ENCODE measurements at places on chromosomes 2 and 18.

DNA sequence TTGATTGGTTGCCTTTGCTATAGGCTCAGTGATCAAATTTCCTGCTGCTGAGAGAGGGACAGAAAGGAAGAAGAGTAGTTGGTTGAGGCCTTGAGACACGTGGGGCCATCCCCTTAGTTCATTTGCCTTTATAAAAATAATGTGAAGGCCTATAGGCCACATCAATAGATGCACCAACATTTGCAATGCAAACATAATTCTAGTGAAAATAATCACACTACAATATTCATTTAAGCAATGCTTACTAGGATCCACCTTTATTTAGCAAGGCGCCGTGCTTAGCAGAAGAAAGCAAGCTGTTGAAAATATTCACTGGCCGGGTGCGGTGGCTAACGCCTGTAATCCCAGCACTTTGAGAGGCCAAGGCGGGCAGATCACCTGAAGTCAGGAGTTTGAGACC is 105.3 kb upstream of the CXCR4 start:
- no peak for DNase-seq

- DNase-seq = no peak
These were observed 36.9 kb downstream of the CRACDL start for GRCh38 chr2:98899041-98899702.

DNA sequence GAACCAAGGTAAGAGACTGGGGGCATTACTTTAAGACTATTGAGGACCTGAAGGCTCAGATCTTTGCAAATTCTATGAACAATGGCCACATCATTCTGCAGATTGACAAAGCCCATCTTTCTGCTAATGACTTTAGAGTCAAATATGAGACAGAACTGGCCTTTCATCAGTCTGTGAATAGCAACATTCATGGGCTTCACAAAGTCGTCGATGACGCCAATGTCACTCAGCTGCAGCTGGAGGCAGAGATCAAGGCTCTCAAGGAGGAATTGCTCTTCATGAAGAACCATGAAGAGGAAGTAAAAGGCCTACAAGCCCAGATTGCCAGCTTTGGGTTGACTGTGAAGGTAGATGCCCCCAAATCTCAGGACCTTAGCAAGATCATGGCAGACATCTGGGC is 43.8 kb upstream of the SLC4A10 start:
- DNase-seq = no peak

GRCh38 chr2:170467568-170468422 is 247.3 kb upstream of the SP5 start:
- DNase-seq = no peak

GRCh38 chr2:32212295-32212694 is 46.6 kb downstream of the SLC30A6 start:
- no peak for DNase-seq

DNA sequence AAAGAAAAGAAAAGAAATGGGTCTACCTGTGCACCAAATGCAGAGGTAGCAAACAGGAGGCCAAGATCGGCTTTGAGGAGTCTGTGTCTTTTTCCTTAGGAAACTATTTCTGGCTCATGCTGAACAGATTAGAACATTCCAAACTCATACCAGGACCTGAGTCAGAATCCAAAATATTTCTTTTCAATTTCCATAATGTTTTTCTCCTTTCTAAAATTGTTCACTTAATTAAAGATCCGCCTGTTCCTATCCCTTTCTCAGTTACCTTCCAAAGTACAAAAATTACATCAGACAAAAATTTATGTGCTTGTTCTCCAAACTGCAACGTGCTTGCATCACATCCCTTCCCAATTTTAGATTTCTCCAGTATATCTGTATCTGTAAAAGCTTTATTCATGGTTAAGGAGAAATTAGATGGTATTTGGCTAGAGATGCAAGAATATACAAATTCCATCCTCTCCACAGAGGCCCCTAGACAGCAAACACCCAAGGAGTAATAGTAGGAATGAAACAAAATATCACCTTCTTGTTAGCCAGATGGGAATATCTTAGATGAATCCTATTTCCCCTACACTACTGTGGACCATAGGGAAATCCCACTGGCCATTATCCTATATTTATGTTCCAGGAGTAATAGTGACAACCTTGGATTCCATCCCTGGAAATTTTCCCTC is 130.6 kb downstream of the LNPK start:
- no peak for DNase-seq

DNA sequence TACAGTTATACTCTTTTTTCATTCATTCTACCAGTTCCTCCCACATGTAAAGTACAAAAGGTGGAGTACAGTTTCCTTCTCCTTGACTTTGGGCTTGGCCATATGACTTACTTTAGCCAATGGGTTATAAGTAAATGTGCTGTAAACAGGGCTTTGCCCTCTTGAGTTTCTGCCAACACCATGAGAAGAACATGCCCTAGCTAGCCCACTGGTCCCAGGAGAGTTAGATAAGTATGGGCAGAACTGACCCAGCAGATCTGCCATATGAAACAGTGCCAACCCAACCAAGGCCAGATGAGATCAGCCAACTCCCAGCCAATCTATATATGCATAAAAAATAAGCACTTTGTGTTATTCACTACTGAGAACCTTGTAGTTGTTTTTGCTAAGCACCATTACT is 25.5 kb downstream of the ZC3H8 start:
- no peak for DNase-seq

- DNase-seq = no peak
These were observed 282.9 kb upstream of the SLC8A1 start for GRCh38 chr2:40734797-40735196.

GRCh38 chr2:65834062-65834461 is 401.7 kb upstream of the SPRED2 start:
- DNase-seq = no peak

- DNase-seq = no peak
These were observed 177.2 kb downstream of the GALNT13 start for GRCh38 chr2:154048905-154049304.

DNA sequence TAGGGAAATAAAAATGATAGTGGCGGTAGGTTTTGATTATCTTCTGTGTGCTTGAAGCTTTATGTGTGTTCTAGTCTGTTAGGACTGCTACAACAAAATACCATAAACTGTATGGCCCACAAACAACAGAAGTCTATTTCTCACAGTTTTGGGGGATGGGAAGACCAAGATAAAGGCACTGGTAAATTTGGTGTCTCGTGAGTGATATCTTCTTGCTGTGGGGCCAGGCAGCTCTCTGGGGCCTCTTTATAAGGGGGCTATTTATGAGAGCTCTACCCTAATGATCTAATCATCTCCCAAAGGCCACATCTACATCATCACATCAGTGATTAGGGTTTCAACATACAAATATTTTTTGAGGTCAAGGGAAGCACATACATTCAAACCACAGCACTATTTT is 86.8 kb upstream of the SPHKAP start:
- no peak for DNase-seq

DNA sequence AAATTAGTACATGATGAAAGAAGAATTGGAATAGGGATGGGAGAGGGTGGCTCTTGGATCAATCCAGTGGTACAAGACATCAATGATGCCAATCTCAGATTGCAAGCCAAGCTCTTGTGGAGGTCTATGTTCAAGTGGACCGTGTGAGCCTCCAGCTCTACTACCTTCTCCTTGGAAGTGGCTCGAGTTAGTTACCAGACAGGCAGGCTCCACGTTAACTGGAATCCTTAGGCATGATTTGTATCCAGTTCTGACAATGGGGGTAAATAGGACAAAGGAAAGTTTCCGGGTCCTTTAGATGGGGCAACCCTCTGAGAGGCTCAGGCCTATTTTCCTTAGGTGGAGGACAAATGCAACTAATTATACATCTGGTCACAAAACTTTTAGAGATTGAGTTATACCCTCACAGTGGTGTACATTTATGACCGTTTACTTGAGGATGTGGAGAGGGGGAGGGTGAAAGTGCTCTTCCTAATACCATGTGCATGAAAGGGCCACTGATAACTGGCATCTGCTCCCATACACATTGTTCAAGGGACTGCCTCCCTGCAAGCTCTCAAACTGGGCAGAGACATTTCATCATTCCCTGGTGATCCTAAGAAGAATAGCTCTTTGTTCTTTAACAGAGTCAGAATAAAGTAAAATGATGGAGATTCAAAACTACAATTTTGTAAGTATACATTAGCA is 180.2 kb downstream of the SOCS6 start:
- no peak for DNase-seq

GRCh38 chr2:146873646-146874259 is 971.1 kb upstream of the ACVR2A start:
- DNase-seq = no peak

DNA sequence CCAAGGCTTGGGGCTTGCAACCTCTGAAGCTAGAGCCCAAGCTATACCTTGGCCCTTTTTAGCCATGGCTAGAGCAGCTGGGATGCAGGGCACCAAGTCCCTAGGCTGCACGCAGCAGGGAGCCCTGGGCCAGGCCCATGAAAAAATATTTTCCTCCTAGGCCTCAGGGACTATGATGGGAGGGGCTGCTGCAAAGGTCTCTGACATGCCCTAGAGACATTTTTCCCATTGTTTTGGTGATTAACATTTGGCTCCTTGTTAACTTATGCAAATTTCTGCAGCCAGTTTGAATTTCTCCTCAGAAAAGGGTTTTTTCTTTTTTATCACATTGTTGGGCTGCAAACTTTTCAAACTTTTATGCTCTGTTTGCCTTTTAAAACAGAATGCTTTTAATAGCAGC is 56.9 kb upstream of the LHCGR start:
- DNase-seq = no peak

DNA sequence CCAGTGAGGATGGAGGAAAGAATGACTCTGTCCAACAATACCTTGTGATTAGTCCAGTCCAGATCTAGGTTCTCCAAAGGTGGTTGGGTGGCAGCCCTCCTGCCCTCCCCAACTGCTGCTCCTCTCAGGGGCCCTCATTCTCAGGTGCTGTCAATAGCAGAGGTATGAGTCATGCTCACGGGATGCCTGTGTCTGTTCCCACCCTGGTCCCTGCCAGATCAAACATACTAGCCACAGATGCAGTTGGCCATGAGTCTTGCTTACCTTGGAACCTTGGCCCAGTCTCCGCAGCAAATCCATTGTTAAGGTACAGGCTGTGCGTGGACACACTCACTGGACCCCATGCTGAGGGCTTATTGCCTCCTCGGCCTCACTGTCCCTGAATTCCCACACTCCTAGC is 24.9 kb upstream of the RPIA start:
- DNase-seq = no peak

- DNase-seq = no peak
These were observed 66.1 kb downstream of the RBBP8 start for GRCh38 chr18:22999212-22999611.

GRCh38 chr2:179263015-179263414 is 1.6 kb downstream of the SESTD1 start:
- peak; percentile 56 for DNase-seq

DNA sequence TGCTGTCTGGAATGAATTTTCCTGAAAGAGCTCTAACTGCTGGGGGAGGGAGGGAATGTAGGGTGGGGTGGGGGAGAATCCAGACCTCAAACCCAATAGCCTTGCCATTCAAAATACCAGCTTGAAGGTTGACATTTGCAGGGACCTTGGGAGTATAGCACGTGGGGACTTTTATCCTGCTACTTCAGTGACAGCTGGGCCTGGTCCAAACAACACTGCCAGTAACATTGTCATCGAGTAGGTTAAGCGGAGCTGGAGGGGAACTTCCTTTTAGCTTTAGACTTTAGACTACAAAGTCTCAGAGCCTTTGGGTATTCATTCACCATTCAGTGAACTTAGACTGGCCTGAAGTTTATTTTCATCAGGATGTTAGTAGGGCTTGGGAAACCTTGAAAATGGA is 248.7 kb downstream of the MEIS1 start:
- DNase-seq = no peak

DNA sequence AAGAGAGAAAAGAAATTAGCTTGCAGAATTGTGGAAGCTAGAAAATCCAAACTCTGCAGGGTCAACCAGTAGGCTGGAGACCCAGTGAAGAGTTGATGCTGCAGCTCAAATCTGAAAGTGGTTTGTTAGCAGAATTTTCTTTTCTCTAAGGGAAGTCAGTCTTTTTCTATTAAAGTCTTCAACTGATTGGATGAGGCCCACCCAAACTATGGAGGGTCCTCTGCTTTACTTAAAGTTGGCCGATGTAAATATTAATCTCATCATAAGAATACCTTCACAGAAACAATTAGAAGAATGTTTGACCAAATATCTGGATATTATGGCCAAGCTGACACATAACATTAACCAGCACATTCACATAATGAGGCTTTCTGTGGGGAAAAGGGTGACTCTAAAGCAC is 73.7 kb downstream of the FTCDNL1 start:
- DNase-seq = no peak

GRCh38 chr2:158115202-158115767 is 13.6 kb downstream of the UPP2 start:
- DNase-seq = no peak

DNA sequence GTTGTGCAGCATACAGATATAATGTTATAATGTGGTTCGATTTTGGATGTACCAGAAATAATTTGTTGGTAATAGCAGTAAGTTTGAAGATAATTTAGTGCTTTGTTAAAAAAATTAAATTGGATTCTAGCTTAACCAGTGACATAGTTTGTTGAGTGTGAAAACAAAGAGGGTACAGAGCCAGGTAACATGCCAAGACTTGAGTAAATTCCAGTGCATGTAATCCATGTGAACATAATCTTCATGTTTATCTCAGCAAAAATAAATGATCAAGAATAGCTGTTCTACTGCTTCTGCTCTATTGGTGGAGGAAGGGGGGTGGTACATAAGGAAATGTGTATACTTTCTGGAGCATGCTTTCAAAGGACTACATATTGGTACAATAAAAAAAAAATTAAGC is 165.8 kb downstream of the DNAH7 start:
- DNase-seq = no peak

Measured in suppressor macrophage treated with lipopolysaccharide for 4 hours (primary cell).